ENCODE measurements at places on chromosomes 6 and 20. TPM values are rescaled to one million over a fixed set of nuclear protein-coding genes. Genes with fewer than 3 reads are reported as not detected.

DNA sequence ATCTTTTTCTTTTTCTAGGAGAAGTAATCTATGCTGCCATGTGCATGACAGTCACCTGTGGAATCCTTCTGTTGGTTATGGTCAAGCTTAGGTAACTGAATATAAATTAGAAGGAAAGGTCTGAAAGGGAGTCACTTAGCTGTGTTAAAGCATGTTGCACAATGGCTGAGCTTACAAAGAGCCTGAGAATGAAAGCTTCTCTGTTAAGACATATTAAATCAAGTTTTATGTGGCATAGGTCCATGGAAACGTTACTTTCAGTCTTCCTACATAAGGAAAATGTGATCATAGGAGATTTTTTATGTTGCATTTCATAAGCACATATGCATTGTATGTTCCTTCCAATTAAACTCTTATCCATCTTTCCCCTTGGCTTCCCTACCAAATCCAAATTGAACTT lies 72.1 kb downstream of the GFRAL start:
- no peak overlapping the region for H3K4me3 ChIP-seq
- no peak for DNase-seq
- H3K4me1 ChIP-seq: no peaks in the 10 kb centered on the region
- H3K27me3 ChIP-seq: peaks cover 30% of the 10 kb centered on the region
- no peaks in the 10 kb centered on the region for H3K36me3 ChIP-seq

GRCh38 chr20:11118802-11119380 lies 445.1 kb upstream of the JAG1 start:
- no peak for DNase-seq
- H3K4me1 ChIP-seq: peaks cover 5% of the 10 kb centered on the region
- no peak overlapping the region for H3K27ac ChIP-seq
- no peaks in the 10 kb centered on the region for H3K36me3 ChIP-seq
- no peak overlapping the region for H3K4me3 ChIP-seq

DNA sequence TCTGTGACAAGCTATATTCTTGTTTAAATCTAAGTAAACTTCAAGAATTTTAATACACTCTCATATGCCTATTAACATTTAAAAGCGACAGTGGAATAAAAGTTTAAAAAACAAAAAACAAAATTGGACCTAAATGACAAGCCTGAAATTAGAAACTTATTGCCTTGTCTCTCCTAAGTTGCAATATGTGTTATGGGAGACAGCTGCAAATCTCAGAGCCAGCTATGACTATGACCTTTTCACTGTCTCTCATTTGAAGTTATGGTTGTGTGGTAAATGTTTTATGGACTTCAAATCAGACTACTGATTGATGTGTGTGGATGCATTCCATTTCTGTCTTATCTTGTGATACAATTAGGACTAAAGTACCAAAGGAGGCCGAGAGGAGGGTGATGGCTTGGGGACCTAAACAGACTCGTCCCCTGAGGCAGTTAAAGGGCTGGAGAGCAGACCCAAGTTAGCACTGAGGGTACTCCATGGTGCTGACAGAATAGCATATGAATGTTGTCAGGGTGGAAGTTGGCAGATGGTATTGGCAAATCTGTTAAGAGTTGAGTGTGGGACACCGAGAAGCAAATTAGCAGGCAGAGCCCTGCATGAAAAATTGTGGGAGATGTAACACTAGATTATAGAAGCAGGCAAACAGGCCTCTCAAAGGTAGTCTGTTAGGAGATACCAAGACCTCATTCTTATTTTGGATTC lies 930.1 kb upstream of the MAN1A1 start:
- no peaks in the 10 kb centered on the region for H3K27me3 ChIP-seq
- no peak overlapping the region for H3K27ac ChIP-seq
- no peak overlapping the region for H3K4me3 ChIP-seq
- no peaks in the 10 kb centered on the region for H3K36me3 ChIP-seq
- no peak for DNase-seq

DNA sequence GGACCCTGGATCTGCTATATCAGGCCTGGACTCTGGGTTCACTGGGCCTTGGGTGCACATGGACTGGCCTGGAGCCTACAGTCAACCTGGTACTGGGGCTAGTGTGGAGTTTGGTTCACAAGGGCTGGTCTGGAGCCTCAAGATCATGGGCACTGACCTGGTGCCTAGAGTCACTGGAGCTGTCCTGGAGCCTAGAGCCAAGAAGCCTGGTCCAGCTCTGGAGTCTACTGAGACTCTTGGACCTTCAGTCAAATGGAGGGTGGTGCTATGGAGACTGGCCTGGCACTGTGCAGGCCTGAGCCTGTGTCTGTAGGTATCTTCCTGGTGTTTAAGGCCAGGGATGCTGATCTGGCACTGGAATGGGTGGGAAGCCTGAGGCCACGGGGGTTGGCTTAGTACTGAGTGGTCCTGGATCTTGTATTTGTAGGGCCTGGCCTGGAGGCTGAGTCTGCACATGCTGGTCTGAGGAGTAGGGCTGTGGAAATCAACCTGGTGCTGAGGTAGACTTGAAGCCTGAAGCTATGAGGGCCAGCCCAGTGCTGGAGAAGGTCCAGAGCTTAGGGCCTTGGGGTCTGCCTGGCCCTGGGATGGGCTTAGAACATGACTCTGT lies 16.5 kb upstream of the WFDC9 start:
- no peaks in the 10 kb centered on the region for H3K36me3 ChIP-seq
- H3K27me3 ChIP-seq: no peaks in the 10 kb centered on the region
- H3K27ac ChIP-seq: no peak overlapping the region
- H3K4me3 ChIP-seq: no peak overlapping the region
- DNase-seq: no peak

Gene SLC17A3
- not detected for total RNA-seq

DNA sequence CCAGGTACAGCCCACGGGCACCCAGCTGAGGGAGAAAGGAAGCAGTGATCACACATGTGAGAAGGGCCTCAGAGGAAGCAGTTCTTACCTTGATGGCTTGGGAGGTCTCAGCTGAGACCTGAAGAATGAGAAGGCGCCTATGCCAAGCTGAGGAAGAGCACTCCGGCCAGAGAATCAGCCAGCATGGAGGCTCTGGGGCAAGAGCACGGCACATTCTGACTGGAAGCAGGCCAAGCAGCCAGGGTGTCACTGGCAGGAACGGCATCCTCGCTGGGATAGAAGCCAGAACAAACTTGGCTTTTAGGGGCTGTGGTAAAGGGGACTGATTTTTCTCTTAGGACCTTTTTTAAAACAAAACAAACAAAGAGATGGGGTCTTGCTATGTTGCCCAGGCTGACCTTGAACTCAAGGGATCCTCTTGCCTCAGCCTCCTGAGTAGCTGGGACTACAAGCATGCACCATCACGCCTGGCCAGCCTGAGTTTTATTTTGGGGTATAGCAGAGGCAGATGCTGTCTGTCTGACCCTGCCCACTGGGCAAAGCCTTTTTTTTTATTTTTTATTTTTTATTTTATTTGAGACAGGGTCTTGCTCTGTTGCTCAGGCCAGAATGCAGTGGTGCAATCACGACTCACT lies 17.6 kb downstream of the GHRH start:
- peaks cover 31% of the 10 kb centered on the region for H3K36me3 ChIP-seq
- no peak for DNase-seq
- no peaks in the 10 kb centered on the region for H3K4me1 ChIP-seq
- H3K27me3 ChIP-seq: no peaks in the 10 kb centered on the region

Measured in HCT116 (cell line).